ENCODE measurements at places on chromosomes 12 and 14. TPM values are rescaled to one million over a fixed set of nuclear protein-coding genes. Genes with fewer than 3 reads are reported as not detected.

The KLRC1 gene
- not detected for total RNA-seq

The HPD gene
- not detected for total RNA-seq

The DUSP6 gene
- total RNA-seq = 48.5 TPM

GRCh38 chr12:1590221-1590979, 4.0 kb downstream of the FBXL14 start:
- DNase-seq = no peak

DNA sequence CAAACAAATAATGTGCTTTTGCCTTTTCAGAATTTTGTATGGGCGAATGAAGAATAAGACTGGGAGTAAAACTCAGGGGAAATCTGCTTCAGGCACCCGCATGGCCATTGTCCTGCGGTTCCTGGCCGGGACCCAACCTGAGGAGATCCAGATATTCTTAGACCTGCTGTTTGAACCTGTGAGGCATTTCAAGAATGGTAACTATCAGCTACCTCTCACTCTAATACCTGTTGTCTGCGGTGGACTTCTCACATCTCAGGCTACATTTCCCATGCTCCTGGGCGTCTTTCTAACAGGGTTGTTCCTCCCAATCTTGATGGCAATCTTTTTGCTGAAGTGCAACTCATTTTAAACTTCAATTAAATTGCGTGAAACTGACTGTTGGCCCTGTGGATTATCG, 47.1 kb downstream of the UTP20 start:
- no peak for DNase-seq

GRCh38 chr12:100348657-100349454, 8.0 kb upstream of the SLC17A8 start:
- no peak for DNase-seq

GRCh38 chr12:131134523-131135310, 181.0 kb downstream of the ADGRD1 start:
- no peak for DNase-seq

DNA sequence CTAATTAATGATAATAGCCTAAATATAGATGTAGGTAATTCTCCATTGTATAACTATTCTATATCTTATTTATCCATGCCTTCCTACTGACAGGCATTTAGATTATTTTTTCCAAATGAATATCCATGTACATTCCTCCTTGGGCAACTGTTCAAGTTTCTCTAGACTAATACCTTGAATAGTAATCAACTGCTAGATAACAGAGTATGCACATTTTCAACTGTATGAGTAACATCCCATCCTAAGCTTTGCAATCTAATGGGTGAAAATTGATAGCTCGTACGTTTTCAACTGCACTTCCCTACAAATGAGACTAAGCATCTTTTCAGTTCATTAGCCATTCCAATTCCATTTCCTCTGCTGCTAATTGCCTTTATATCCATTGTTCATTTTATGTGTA, 37.0 kb downstream of the YAF2 start:
- DNase-seq = no peak

DNA sequence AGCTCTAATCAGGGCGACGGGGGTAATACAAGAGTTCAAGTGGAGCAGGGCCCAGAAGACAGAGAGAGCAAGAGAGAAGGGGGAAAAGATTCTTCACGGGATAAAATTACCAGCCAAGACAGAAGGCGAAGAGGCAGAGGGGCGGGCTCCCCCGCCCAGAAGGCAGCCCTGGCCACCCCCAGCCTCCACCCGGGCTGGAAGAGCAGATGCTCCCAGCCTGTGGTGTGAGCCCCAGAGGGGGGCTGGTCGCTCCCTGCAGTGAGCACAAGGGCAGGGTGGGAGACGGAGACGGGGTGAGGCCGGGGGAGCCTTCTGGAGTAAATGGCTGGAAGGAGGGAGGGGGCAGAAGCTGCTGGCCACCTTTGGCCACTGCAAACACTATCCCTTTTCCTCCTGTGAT, 1035.6 kb downstream of the VRK1 start:
- DNase-seq = no peak

DNA sequence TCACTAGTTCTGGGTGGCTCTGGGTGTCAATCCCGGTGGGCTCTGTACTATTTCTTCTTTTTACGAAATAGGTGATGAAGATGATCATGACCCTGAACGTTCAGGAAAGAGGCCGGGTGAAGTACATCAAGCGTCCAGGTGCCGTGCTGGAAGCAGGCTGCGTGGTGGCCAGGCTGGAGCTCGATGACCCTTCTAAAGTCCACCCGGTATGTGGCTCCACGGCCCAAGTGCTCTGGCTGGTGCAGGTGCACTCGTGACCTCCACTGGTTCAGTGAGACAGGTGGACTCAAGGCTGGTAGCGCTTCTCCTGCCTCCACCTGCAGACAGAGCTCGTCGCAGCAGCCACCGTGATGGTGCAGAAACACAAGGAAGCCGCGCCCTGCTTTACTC, 85.1 kb downstream of the ACACB start:
- no peak for DNase-seq

- DNase-seq = no peak
Observed at GRCh38 chr14:24630087-24630871, 3.7 kb downstream of the GZMB start.

GRCh38 chr12:2306012-2306411, 253.2 kb downstream of the CACNA1C start:
- no peak for DNase-seq

- no peak for DNase-seq
Observed at GRCh38 chr14:91339671-91340369, 77.8 kb downstream of the CCDC88C start.

DNA sequence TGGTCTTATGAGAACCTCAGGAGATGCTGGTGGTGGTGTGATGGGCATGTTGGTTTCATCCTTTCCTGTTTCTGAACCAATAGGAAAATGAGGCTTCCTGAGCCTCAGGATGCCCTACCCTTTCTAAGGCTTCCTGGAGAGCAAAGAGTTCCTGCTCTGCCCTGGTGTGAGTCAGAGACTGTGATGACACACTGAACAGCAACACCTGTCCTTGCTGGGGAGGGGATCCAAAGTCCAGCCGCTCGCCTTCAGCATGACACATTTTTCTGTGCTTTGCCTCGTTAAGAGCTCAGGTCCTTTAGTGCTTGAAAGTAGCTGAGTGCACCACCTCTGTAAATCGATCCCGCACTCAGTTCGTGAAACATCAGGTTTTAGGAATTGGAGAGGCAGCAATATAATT, 116.0 kb downstream of the CACNA1C start:
- DNase-seq = no peak

- DNase-seq = no peak
Observed at GRCh38 chr14:69042787-69043444, 63.8 kb upstream of the ACTN1 start.

- DNase-seq = no peak
Observed at GRCh38 chr14:37384870-37385596, 187.3 kb downstream of the MIPOL1 start.

Measured in activated CD4-positive, alpha-beta T cell treated with anti-CD3 and anti-CD28 coated beads, Interleukin-2, amount 10 ng/mL, durations not matched to agents 7 days and 5 days (primary cell).